LoVo (cell line): ENCODE measurements at places on chromosomes 11 and 22.

DNA sequence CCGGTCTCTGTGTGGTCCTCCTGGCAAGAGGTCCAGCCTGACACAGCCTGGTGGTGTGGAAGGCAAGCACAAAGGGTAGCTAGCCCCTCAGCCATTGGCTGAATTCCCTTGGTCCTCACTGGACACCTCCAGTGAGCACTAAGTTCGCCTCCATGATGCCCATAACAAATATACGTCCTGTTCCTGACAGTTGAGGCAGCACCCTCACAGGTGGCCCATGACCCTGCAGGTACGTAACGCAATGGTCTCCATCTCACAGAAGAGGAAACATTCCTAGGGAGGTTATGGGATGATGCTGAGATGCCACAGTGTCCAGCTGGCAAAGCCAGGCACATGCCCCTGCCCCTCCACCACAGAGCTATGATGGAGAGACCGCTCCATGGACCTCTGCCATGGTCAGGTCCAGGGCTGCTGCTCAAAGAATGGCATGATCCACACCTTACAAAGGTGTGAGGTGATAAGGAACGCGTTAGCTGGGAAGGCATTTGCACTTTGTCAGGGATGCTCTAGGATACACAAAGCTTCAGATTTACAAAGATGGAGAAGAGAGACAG is 1.4 kb upstream of the GNAZ start:
- no peak for DNase-seq

DNA sequence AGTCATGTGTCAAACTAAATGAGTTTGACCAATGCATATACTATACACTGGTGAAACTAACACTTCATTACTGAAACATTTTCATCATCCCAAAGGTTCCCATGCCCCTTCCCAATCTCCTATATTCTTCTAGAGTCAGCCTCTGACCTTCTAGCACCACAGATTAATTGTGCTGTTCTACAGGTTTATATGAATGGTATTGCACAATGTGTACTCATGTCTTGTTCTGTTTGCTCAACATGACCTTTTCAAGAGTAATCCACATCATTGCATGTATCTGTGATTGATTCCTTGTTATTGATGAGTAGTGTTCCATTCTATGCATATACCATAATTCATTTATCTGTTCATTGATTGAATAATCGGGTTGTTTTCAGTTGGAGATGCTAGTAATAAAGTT is 7.5 kb upstream of the OR8G1 start:
- no peak for DNase-seq

- DNase-seq: no peak
These were observed 34.6 kb upstream of the PDGFD start for GRCh38 chr11:104198576-104198975.

- DNase-seq: no peak
These were observed 128.6 kb upstream of the DDI1 start for GRCh38 chr11:103907548-103908455.

DNA sequence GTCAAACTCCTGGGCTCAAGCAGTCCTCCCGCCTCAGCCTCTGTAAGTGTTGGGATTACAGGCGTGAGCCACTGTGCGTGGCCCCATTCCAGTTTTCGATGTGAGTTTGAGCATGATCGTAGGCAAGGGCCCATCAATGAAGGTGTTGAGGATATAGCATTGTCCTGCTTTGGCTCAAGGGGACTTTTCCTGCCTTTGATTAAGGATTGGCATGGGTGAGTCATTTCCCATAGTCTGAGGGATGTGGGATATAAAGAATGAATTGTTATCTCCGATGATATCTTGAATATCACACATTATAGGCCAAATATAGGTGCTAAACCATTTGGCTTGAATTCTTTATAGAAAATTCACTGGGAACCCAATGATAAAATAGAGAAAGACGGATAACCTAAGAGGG is 30.4 kb downstream of the STIM1 start:
- peak; percentile 32 for DNase-seq

DNA sequence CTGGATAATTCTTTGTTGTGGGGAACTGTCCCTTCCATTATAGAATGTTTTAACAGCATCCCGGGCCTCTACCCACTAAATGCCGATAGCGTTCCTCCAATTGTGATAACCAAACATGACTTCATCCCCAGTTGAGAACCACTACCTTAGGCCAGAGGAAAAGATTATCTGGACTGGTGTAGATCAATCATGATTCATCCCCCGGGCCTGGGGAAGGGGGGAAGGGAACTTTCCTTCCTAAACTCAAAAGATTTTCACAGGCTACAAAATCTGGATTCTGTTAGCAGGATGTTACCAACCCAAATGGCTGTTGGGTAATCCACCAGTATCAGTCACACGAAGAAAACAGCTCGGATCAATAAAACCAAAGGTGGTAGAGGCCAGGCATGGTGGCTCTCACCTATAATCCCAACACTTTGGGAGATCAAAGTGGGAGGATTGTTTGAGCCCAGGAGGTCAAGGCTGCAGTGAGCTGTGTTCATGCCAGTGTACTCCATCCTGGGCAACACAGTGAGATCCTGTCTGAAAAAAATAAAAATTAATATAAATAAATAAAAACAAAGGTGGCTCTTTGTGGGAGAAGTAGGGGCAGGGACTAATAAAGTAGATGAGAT is 10.1 kb downstream of the CTR9 start:
- DNase-seq: no peak

GRCh38 chr11:112248201-112248600 is 12.5 kb downstream of the PLET1 start:
- no peak for DNase-seq

- DNase-seq: no peak
These were observed 29.9 kb downstream of the SFI1 start for GRCh38 chr22:31526270-31526669.

- DNase-seq: no peak
These were observed 125.2 kb upstream of the SNX19 start for GRCh38 chr11:131041331-131042040.

- DNase-seq: no peak
These were observed 99.3 kb upstream of the FSHB start for GRCh38 chr11:30131535-30131934.

DNA sequence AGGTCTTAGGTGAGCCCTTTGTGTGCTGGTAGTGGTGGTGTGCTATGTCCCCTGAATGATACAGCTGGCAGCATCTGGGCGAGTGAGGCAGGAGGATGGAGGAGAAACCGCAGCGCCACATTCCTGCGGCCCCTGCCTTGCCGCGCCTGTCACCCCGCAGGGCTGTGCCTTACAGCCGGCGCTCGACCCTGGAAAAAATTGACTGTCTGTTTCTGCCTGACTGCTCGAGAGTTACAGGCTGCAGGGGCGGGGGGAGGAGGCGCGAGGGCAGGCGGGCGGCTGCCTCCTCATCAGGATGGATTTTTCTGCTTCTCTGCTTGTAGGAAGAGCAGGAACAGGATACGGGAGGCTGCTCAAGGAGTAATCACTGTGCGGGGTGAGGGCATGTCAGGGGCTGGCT is 443.4 kb downstream of the MIAT start:
- no peak for DNase-seq

DNA sequence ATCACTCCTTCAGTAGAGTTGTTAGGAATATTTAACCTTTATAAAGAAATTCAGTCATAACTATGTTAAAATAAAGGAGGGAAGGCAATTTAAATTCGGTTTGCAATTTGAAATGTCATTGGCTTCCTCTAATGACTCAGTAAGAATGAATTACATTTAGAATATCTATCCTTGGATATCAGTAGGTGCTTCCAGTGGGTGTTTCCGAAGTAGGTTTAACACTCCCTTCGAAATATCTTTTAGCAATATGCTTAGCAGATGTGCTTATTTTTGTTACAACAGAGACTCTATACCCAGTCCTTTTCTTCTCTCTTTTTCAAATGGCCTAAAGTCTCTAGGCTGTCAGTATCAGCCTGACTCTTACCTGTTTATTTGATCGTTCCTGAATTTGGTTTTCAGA is 103.7 kb upstream of the RASSF10 start:
- no peak for DNase-seq

DNA sequence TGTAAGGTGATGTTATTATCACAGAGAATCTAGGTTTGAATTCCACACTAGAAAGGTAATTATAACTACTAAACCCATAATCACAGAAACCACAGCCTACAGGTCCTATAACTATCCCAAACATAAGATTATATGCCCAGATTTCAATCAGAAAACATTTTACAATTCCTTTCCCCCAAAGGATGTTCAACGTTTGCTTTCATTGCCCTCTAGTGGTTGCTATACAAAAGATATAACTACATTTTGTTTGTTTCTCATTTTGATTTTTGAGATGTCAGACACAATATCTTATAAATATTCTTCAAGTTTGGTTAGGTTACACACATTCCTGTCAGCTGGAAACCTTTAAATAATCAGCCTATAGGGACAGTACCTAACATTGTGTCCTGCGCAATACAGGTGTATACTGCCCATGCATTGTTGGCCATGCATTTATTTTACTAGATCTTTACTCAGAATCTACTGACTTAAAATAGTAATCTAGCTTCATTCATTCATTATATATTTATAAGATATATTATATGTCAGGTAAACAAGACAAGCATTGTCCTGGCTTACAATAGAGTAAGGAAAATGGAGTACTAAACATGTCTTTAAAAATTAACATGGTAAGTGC is 530.5 kb upstream of the CCDC90B start:
- peak; percentile 25 for DNase-seq

DNA sequence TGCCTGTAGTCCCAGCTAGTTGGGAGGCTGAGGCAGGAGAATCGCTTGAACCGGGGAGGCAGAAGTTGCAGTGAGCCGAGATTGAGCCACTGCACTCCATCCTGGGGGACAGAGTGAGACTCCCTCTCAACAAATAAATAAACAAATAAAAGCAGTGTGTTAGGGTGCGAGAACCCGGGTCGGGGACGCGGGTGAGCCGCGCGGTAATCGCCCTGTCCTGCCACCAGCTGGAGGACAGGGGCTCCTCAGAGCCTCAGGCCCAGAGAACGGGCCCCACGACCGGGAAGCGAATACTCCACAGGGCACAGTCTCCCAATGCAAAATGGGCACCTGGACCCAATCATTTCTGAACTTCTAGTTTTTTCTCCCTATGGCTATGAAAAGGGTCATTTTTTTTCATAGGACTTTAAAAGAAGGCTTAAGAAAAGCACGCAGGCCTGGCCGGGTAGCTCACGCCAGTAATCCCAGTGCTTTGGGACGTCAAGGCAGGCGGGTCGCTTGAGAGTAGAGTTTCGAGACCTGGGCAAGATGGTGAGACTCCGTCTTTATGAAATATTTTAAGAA is 744 bp upstream of the MCM5 start:
- DNase-seq: no peak

DNA sequence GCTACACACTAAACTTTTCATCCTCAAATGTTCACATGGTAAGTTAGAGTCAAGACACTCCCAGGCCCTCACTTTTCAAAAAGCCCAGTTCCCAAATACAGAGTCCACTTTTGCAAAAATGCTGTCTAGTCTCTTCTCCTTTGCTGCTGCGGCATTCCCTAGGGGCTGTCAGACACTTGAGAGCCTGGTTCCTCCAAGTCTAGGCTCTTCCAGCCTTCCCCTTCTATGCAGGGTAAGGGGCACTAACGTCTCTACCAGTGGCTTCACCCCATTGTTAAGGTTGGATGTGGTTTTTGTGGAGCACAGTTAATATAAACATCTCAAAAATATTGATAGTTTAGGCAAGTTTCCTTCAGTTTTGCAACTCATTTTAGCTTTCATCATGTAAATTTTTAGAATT is 181.5 kb downstream of the KIF18A start:
- no peak for DNase-seq
